ENCODE measurements at places on chromosomes 12 and 14.

- no peak for DNase-seq
Observed at GRCh38 chr12:75020068-75020557, 189.5 kb downstream of the KCNC2 start.

DNA sequence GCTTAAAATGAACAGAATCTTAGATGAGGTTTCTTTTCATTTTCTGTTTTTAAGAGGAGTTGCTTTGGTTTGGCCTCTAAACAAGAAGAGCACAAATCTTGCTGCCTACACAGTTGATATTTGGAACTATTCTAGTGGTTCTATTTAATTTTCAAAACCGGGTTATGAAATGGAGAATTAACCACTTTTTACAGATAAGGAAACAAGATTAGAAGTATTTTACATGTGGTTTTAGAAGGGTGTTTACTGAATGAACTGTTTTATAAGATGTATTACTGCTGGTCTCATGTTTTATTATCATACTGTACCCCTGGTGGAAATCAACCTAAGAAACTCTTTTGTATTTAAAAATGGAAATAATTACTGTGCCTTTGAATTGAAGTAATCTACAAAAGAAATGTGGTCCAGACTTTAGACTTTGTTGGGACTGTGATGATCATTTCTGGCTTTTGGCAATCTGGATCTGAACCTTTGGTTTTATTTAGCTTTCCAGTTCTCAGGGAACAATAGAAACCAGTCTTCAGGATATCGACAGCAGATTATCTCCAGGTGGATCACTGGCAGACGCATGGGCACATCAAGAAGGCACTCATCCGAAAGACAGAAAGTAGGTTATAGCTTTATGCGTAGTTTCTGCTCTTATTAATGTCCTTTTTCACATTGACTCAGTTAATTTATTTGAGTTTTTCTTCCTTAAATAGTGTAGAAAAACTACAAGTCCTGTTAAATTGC, 43.2 kb downstream of the TBK1 start:
- no peak for DNase-seq

DNA sequence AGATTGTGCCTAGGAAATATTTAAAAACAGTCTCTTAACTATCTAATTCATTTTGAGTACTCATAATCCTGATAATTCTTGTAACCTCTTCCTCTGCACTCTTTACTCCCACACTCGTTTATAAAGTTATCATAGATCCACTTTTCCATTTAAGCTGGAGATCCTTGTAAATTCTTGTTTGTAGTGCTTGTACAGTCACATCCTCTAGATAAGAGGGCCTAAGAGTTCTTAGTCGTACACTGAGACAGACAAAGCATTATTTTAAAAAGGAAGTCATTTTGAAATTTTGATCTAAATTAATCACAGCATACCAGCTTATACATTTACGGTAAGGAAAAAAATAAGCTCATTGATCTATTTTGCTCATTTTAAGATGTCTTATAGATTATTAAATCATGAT, 42.5 kb downstream of the LMO3 start:
- no peak for DNase-seq

DNA sequence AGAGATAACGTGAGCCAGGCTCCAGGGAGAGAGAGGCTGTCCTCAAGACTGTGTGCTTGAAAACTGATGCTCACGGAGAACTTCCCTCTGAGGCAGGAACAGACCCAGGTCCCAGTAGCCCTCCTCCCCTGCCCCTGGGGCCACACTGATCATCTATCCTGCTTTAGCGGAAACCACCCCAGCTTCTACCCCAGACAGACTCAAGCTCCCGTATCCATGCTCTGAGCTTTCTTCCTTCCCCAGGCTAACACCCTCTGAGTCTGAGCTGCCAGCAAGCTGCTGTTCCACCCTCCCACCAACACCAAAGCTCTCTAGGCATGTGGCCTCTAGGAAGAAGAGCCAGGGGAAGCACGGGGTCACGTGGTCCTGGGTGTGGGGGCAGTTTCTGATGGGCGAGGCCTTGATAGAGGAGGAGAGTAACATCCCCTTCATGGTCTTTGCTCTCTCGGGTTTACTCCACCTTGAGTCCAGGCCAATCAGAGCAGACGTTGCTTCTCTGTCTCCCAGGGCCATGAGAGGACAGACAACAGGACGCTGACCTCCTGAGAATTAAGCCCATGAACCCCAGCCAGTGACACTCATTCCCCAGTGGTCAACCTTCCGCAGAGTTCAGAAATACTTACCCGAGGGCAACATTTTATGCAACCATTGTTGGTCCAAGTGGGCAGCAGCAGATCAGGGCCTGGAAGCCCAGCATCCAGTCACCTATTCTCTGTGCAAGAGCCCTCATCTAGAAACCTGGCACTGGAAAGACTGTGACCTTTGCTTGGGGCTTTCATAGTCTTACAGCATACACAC, 1.4 kb downstream of the PCK2 start:
- DNase-seq = no peak

GRCh38 chr14:65804439-65805112, 392.0 kb downstream of the FUT8 start:
- no peak for DNase-seq

DNA sequence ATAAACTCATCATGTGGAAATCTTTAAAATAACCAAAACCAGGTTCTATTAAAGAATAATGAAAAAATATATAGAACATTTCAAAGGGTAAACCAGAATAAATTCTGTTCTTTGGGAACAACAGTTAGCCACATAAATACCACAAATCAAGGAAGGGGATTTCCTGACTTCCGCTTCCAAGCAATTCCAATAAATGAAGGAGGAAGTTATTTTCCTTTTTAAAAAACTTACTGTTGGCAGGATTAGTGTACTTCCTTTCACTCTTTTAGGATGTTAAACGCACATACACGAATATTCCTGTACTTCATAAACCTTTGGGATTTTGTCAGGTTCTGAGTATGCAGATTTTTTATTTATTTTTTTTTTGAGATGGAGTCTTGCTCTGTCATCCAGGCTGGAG, 13.7 kb upstream of the LIMA1 start:
- DNase-seq = no peak

- no peak for DNase-seq
Observed at GRCh38 chr12:64225626-64226025, 3.5 kb upstream of the KICS2 start.

DNA sequence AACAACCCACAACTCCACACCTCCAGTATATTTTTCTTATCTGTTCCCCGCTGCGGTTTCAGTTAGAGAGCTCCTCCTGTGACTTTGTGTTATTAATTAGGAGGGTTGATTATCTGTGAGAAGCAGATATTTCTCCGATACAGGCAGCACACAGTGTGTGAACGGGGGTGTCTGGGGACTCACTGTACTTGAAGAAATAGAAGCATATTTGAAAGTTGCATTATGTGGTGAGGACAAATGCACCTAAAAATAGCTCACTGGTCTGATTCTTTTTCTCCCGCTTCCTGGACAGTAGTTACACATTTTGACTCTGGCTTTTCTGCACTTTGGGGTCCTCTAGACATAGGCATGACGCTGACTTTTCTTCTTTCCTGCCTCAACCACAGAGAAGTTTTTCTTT, 277.7 kb downstream of the VRK1 start:
- no peak for DNase-seq

DNA sequence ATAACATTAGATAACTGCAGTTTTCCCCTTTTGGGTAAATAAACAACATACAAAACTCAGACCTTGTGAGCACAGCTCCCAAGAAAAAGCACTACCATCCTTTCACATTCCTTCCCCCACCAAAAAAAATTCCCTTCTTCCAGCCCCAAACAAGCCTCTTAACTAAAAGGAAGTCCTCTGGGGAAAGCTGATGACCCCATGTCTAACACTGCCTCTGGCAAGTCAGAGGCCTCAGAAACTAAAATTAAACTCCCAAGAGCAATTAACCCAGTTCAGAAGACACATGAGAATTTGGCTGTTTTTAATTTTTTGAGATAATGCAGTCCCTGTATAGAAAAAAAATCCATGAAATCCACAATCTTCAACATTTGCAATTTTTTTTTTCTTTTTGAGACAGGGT, 127.7 kb downstream of the SPTSSA start:
- no peak for DNase-seq

- DNase-seq = no peak
Observed at GRCh38 chr12:13000925-13001774, 1.1 kb upstream of the HEBP1 start.

DNA sequence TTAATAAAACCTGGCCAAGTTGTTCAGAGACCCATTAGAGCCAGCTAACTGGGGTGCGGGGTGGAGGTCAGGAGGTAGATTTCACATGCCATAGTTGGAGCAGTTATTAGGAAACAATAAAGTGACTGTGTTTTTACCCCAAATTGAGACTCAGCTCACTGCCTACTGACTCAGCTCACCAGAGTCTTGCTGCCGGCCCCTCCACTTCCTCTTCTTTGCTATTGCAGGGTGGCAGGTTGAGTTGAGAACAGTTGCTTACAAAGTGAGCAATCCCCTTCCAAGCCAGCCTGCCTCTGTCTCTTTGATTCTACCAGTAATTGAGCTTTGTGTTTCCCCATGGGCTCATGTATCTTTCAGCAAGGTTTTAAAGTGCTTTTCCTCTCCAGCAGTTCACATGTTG, 12.9 kb downstream of the ST8SIA1 start:
- DNase-seq = no peak

GRCh38 chr12:14332482-14332881, 33.0 kb upstream of the ATF7IP start:
- DNase-seq = no peak

GRCh38 chr12:109709401-109709991, 4.1 kb upstream of the FAM222A start:
- DNase-seq = no peak

DNA sequence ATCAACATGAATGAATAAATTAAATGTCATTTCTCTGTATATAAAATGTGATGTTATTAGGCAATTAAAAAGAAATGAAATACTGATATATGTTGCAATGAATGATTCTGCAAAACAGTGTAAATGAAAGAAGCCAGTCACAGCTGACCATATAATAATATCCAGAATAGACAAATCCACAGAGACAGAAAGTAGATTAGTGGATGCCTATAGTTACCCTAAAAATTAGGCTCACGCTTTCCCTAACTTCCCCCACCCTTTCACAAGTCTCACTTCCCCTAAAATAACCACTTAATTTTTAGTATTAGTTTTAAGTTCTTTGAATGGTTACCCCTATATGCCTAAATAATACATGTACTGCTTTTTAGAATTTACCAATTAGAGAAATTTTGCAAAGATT, 348.9 kb upstream of the FAR2 start:
- DNase-seq = no peak

GRCh38 chr14:54127526-54127925, 170.9 kb upstream of the BMP4 start:
- no peak for DNase-seq

DNA sequence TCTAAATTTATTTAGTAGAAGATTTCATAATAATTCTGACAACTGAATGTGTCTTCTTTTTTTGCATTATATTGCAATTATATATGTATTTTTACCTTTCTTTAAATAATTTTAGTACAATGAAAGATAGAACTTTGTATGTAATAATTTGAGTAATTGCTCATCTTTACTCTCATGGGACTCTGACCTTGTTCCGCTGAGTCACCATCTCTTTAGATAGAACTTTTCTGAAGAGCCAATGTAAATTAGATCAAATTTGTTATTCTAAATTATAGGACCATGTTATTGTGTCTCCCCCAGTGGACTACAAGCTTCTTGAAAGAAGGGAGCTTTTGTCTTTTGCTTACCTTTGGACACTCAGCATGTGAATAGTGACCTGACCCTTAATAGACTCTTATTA, 96.1 kb downstream of the TRHDE start:
- DNase-seq = no peak

GRCh38 chr14:100994082-100994481, 90.6 kb upstream of the RTL1 start:
- no peak for DNase-seq

GRCh38 chr14:72962829-72963312, 36.6 kb downstream of the DCAF4 start:
- no peak for DNase-seq

- no peak for DNase-seq
Observed at GRCh38 chr12:3016191-3016590, 57.0 kb downstream of the TEAD4 start.

DNA sequence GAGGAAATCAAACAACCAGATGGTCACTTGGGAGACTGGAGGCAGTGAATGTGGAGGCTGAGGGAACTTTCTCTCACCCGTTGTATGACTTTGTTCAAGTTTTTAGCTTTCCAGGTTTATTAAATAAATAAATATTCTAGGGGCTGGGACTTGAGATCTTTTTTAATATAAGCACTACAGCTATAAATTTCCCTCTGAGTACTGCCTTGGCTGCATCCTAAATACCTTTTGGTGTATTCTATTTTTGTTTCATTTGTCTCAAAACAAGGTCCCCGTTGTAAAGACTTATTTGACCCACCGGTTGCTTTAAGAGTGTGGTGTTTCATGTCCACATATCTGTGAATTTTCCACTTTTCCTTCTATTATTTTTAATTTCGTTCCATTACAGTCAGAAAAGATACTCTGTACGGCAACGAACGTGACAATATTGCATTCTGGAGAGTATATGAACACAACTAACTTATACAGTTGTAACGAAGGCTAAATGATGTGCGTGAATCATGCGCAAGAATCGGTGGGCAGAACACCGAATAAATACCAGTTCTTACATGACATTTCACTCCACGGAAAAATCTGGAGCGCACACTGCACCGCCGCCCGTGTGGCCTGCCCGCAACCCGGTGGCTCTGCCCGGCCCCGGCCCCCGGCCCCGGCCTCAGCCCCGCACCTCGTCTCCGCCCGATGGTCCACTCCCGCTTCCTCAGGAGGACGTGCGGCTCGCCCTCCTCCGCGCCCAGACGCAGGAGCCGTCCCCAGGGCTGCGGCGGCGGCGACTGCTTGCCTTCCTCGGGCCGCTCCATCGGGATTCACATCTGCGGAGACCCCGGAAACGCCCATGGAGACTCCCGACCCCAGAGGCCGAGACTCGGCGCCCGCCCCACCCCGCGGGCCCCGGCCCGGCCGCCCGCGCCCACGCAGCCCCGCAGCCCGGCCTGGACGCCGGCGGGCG, 602 bp downstream of the CHFR start:
- no peak for DNase-seq

GRCh38 chr14:58861586-58861985, 223.8 kb downstream of the DACT1 start:
- DNase-seq = no peak

- no peak for DNase-seq
Observed at GRCh38 chr12:42119085-42119633, 25.5 kb downstream of the GXYLT1 start.

GRCh38 chr12:85155791-85156190, 119.6 kb downstream of the LRRIQ1 start:
- no peak for DNase-seq

GRCh38 chr12:68611806-68612160, 1.1 kb downstream of the RAP1B start:
- no peak for DNase-seq

GRCh38 chr14:106845286-106846087, 1319.1 kb downstream of the TMEM121 start:
- DNase-seq = no peak

- DNase-seq = no peak
Observed at GRCh38 chr12:54033980-54034784, 1.3 kb downstream of the HOXC5 start.
